ENCODE measurements at places on chromosomes 4 and X.

GRCh38 chr4:118389721-118390120 lies 36.9 kb upstream of the PRSS12 start:
- no peak for DNase-seq

DNA sequence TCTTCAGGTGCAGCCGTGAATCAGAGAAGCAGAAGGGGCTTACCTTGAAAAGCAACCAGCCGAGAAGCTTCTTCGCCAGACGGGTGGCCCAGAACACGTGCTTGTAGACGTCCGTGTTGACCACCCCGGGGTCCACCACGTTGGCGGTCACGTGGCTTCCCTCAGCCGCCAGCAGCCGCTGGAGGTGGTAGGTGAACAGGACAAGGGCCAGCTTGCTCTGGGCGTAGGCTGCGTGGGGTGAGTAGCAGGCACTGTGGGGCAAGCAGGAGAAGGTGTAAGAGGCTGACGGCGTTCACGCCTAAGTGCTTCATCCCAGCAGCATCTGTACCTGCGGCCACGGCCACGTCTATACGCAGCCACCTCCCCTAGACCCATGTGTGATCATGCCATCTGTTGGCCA lies 257.8 kb downstream of the DHRSX start:
- no peak for DNase-seq

DNA sequence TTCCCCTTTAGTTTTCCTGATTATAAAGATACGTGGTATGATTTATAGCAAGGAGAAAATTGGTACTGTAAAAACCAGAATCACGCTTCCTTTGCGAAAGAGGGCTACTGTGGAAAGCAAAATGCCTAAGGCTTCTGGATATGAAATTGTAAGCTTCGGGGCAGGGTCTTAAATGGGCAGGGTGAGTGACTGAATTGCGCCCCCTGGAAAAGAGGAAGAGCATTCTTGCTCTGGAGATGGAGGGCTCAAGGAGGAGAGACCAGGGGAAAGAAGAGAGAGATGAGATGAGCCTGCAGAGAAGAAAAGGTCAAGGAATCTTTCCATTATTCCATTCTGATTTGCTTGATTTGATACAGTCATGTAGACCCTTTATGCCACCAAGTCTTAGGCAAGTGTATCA lies 13.1 kb upstream of the ETNPPL start:
- DNase-seq: no peak

DNA sequence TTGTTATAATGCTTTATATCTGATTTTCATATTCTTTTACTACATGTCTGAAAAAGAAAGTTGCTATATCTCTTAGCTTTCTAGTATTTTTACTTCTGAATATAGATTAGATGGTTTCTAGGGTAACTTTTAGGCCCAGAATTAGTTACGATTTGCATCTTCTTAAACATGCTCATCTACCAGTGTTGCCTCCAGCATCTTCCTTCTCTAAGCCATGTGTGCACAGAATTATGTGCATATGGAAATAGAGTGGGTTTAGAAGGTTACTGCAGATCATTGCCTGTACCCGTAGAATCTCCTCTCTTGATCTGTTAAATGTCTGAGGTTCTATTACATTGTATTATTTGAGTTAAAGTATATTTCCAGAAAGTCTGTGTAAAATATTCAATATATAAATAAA lies 2.5 kb upstream of the TDO2 start:
- DNase-seq: no peak

GRCh38 chr4:52265781-52266525 lies 214.8 kb downstream of the SPATA18 start:
- DNase-seq: no peak

DNA sequence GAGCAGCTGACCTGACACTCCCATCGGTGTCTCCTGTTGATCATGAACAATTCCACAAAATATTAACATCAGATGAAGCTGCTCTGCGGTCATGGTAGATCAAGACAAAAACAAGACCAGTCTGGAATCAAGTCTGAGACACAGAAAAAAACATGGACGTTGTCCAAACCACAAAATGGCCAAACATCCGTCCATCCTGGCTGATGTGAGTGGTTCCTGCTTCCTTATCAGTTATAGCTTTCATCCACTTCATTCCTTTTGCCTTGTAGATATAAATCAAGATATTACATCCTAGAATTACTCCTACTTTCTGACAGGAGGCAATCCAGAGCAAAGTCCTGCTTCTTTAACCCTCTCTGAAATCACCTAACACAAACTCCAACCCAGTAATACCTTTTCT lies 28.8 kb upstream of the PCSK1N start:
- no peak for DNase-seq

DNA sequence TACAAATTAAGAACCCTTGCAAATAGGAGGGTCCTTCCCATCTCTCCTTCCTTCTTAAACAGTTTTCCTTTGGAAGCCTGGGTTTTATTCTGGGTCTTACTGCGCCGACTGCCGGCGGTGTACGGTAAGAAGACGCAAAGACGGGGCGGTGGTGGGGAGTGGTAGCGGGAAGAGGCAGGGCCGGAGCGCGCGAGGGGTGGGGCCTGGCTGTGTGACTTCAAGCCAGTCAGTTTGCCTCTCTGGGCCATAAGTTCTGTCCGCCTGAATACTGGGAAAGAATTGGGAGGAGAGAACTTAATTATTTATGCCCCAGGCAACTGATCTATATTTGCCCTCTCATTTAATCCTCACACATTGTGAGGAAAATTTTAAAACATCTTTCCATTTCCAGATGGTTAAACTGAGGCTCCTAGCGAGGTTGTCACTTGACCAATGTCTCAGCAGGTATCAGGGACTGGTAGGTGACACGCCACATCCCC lies 726 bp upstream of the KANTR start:
- DNase-seq: peak; percentile 96

GRCh38 chr4:162347842-162348213 lies 184.0 kb upstream of the FSTL5 start:
- no peak for DNase-seq

DNA sequence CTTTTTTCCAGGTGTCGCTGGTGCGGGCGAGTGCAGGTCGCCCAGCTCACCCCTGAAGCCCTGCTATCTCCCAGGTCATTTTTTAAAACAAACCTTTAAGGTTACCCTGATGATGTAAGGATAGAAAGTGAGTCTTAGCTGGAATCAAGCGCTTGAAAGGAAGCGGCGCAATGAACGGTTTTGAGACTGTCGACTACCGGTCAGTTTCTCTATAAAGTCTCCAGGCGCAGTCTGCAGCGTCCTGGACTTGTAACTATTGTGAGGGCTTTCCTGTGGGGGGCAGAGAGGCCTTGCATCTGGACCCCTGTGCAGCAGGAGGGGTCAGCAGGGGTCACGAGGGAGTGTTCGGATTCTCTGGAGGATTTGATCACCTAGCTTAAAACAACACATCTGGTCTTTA lies 1.6 kb downstream of the KIT start:
- DNase-seq: peak; percentile 44

DNA sequence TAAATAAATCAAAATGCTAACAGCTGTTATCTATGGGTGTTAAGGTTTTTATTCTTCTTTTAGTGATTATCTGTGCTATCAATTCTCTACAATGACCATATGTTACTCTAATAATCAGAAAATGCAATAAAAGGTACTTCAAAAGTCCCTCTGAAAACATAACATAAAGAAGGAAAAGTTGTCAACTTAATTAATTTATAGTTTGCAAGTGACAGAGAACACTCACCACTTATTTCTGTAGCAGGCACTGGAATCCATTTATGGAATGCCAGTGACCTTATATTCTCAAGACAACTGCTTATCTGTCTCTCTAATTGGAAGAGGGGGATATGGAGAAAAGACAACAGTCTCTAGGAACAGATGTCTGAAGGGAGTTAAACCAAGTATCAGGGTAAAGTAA lies 25.6 kb upstream of the PLS3 start:
- no peak for DNase-seq

DNA sequence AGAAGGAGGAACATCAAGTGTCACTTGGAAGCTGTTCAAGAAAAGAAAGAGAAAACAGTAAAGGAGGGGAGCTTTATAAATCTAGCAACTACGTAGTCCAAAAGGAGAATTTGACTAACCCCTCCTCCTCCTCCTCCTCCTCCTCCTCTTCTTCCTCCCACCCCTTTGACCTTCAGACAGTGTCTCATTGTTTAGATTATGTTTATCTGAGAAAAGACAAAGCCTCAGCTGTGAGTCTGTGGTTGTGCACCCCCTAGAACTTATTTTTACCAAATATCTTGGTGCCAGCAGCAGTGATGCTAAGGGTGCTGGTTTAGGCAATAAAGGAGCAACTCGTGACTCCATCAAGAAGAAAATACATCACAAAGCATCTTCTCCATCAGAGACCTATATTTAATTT lies 68.9 kb upstream of the BMP2K start:
- DNase-seq: no peak

DNA sequence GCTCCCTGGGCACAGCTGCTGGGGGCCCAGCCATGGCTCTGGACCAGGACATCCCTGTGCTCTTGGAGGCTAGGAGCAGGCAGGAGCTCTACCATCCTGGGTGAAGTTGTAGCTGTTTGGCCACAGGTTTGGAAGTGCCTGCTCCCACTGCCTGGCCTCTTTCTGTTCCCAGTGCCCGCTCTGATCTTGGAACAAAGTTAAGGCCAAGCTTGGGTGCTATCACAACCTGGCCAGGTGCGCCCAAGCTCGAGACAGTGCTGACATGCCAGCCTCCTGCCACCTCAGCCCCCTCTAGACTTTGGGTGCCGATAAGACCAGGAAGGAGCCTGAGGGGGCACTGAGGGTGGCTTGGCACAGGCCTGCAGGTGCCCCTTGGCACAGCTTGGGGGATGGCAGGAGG lies 686.1 kb upstream of the AADAT start:
- no peak for DNase-seq

DNA sequence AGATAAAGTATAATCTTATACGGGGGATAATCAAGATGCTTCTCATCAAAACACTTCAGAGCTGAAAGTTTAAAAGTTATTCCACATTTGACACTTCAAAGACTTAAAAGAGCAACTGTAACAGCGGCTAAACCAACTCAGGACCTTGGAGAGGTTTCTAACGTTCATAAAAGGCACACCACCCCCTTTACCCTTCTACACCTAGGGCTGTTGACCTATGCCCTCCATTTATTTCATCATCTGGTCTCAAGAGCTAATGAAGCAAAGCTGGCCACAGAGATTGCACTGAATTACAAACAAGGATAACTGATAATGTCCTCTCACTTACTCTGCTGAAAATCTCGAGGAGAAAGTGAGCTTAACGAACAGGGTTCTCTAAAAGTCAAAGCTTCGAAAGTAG lies 1.1 kb upstream of the RPS6KA6 start:
- DNase-seq: no peak

- DNase-seq: no peak
These were observed 441.7 kb upstream of the SLIT2 start for GRCh38 chr4:19809989-19810388.

- DNase-seq: no peak
These were observed 7.4 kb upstream of the RELL1 start for GRCh38 chr4:37693450-37694190.

DNA sequence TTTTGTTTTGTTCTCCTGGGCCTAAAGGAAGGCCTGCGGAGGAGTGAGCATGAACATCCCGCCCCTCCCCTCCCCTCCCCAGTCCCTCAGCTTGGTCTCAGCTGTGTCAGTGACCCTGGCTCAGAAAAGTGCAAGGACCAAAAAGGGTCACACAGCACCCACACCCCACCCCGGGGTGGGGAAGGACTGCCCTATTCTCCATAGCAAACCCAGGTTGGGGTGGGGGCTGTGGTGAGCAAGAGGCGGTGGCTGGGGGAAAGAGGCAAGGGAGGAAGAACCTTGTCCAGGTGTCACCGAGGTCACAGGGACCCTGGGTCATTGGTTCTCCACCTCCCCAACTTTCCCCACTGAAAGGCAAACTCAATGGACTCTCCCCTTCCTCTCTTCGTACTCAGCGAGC lies 7.6 kb upstream of the MSX1 start:
- DNase-seq: no peak

GRCh38 chr4:3009422-3009821 lies 46.1 kb downstream of the GRK4 start:
- DNase-seq: no peak

GRCh38 chrX:75295641-75296040 lies 21.8 kb downstream of the UPRT start:
- no peak for DNase-seq

DNA sequence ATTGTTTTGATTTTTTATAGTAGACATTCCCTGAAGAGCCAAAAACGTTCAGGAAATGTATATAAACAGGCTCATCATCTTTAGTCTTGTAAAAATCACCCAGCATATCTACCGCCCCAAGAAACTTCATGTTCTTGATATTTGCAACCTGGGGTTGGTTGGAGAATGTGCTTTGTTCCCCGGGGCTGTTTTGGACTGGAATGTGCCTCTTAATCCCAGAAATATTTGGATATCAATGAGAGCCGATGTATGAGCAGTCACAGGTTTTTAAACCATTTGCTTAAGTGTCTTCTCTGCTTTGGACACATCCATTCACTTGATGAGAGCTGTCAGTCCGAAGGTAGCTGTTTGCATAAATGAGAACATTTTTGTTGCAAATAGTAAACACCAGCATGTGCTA lies 449.7 kb downstream of the PCDH7 start:
- no peak for DNase-seq

GRCh38 chr4:79893456-79893855 lies 179.6 kb downstream of the ANTXR2 start:
- no peak for DNase-seq

- no peak for DNase-seq
These were observed 38.4 kb downstream of the FAT4 start for GRCh38 chr4:125353131-125353530.

Measured in ELF-1 (cell line).